ENCODE measurements at places on chromosomes 12 and 14.

- no peak for DNase-seq
Measured at GRCh38 chr14:71702786-71703185, 229.4 kb upstream of the RGS6 start.

- DNase-seq = no peak
Measured at GRCh38 chr12:40583743-40584142, 108.5 kb upstream of the CNTN1 start.

GRCh38 chr12:104515899-104516298, 59.2 kb downstream of the CHST11 start:
- DNase-seq = no peak

- no peak for DNase-seq
Measured at GRCh38 chr14:104239861-104240301, 101.5 kb downstream of the KIF26A start.

DNA sequence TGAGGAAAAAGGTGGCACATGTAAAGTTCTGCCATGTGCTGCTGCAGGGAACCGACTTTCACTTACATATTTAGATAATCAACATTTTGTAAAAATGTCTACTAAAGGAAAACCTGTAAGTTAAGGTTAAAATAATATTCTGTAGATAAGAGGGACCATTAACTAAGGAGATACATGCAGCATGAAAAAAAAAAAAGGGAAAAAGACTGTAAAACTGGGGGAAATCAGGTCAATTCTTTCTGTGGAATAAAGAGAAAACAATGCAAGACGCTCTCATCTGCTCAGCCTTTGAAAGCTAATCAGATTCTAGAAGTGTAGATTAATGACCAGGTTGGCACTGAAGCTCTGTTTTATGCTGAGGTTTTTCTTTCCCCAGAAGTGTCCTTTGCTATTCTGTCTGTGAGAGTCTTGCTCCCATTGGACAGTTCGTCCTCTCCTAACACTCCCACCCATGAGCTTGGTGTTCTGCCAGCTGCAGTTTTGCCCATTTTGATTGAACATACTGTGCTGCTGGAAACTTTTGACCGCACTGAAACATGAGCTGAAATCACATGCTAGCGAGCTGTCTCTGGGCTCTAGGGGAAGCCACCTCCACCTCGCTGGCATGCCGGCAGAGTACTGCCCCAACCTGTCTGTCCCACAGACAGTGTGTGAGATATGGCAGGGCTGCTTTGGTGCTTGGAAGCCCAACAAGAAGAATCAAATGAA, 39.7 kb downstream of the PPTC7 start:
- no peak for DNase-seq

DNA sequence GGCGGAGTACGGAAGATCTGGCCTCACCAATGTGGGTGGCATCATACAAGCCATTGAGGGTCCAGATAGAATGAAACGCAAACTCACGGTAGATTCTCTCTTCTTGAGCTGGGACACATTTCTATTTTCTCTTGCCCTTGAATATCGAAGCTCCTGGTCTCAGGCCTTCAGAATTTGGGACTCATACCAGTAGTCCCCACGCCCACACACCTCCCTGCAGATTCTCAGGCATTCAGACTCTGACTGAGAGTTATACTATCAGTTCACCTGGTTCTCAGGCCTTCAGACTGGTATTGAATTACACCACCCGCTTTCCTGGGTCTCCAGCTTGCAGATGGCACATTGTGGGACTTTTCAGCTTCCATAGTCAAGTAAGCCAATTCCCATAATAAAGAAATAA, 37.8 kb downstream of the EIF2S3B start:
- DNase-seq = no peak

DNA sequence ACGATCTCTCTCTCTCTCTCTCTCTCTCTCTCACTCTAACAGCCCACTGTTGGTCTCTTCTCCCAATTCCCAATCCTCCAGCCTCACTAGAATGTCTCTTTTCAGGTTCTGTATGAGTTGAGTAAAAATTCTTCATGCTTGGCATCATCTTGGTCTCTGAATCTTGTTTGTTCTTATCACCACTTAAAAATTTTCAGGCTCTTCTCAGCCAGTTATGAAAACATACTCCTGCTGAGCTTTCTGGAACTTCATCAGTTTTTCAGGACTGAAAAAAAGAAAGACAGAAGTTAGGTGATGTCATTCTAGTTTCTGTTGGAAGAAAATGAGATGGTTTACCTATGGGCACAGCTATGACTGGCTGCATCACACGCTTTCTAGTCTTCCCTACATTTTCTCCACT, 11.5 kb upstream of the IL22 start:
- no peak for DNase-seq

- no peak for DNase-seq
Measured at GRCh38 chr12:80178846-80179245, 79.5 kb downstream of the OTOGL start.

GRCh38 chr12:7832059-7832696, 40.5 kb downstream of the SLC2A14 start:
- peak; percentile 43 for DNase-seq

All from amniotic stem cell (primary cell).